CD4-positive, alpha-beta T cell treated with Interferon alpha-2 for 1 hour (primary cell): ENCODE measurements at places on chromosomes 16 and 17.

- no peak for DNase-seq
These were observed 230.9 kb downstream of the MRTFB start for GRCh38 chr16:14302031-14302398.

DNA sequence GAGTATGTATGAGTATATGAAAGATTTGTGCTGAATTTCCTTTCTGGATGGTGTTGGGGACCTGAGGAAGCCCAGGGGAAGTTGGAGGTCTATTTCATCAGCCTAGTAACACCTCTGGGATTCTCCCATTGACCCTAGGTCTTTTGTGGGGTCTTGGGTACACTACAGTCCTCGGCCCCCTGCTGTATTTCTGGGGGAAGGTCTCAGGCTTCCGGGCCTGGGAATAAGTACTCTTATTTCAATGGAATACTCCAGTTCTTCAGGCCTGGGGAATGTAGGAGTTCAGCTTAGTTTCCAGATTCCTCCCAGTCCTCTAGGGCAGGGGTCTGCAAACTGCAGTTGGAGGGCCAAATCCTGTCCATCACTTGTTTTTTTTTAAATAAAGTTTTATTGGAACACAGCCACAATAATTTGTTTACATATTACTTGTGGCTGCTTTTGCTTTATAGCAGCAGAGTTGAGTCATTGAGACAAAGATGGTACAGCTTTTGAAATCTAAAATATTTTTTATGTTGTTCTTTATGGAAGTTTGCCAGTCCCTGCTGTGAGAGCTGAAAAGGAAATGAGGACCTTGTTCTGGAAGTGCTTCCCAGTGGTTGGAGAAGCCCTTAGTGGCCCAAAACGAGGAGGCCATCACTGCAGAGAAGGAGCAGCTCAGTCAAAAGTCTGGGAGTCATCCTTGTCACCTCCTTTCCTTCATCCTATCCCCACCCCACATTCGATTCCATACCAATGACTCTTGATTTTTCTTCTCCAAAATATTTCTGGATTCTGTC is 142.5 kb upstream of the HS3ST2 start:
- no peak for DNase-seq

- no peak for DNase-seq
These were observed 32.2 kb upstream of the BRD7 start for GRCh38 chr16:50400967-50401348.

GRCh38 chr16:27291722-27292240 is 22.0 kb upstream of the IL4R start:
- DNase-seq: no peak

- DNase-seq: peak; percentile 24
These were observed 1.7 kb downstream of the CORO1A start for GRCh38 chr16:30184891-30185682.

- peak; percentile 71 for DNase-seq
These were observed 7.3 kb downstream of the SLC22A31 start for GRCh38 chr16:89192956-89193575.

GRCh38 chr17:59287452-59287851 is 44.0 kb upstream of the YPEL2 start:
- peak; percentile 0 for DNase-seq

DNA sequence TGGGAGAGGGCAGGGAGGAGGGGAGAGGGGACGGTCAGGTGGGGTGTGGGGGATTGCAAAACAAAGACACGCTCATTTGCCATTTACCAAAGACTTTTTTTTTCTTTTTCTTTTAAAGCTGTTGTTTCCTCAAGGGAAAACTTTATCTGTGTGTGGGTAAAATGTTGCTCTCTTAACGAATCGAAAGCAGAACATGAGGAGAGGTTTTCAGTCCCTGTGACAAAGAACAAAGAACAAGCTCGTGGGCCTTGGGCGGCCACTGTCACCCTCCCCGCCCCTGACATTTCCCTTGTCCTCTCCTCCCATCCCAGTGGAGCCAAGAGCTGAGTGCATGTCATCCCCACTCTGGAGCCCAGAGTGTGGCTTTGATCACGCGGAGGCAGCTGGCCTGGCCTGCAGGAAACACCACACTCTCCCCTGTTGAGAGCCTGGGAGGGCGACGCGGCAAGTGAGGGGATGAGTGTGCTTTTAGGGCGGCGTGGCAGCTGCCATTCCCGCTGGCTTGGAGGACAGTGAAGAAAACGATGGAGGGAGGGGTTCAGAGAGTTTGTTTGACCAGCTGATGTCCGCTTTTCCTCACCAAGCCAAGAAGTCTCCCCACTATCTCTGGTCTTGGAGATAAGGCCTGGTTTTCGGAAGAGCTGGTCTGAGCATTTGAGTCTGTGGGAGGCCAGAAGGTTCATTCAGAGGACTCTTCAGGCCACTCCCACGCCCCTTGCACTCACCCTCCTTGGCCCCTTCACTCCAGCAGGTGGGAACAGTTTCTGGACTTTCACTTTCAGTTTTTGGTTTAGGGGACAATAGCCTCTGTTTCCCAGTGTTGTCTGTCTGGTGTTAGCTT is 11.4 kb downstream of the CCR7 start:
- no peak for DNase-seq

GRCh38 chr16:79370736-79371135 is 229.8 kb downstream of the MAF start:
- DNase-seq: peak; percentile 59

GRCh38 chr16:78768718-78769117 is 669.3 kb downstream of the WWOX start:
- no peak for DNase-seq

- peak; percentile 10 for DNase-seq
These were observed 20.2 kb downstream of the KNOP1 start for GRCh38 chr16:19697756-19698318.

DNA sequence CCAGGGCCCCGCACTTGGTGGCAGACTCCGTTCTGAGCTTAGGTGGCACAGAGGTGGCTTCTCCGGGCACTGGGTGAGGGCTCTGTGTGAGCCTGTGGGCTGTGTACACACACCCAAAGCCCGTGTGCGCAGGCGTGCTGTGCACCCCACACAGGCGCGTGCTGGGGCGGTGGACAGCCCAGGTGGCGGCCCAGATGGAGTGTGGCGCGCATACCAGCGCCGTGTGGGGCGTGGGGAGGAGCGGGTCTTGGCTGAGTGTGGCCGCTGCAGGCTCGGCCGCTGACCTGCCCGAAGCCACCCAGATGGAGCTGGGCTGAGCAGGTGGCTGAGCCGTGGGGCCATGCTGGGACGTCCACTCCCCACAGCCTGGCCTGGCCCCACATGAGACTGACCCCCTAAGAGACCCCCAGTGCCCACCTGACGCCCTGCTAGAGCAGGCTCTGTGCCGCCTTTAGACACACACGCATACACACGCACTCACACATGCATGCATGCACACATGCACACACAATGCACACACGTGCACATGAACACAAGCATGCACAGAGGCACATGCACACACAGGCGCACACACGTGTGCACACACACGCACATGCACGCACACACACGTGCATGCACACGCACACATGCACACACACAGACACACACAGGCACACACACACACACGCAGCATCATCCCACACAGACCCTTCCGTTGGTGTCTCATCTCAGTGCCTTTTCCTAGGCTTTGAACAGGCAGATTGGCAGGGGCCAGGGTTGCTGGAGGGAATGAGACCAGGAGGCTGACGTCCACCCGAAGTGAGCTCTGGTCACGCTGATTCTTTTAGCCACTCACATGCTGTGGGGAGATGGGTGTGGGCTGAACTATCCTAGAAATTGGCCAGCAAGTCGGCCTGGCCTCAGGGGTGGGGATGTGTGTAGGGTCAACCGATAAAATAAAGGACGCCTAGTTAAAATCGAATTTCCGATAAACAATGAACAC is 2.1 kb downstream of the PRR35 start:
- DNase-seq: no peak

GRCh38 chr16:76854234-76854633 is 336.8 kb upstream of the MON1B start:
- DNase-seq: no peak

GRCh38 chr16:87525352-87525751 is 32.5 kb upstream of the ZCCHC14 start:
- no peak for DNase-seq

DNA sequence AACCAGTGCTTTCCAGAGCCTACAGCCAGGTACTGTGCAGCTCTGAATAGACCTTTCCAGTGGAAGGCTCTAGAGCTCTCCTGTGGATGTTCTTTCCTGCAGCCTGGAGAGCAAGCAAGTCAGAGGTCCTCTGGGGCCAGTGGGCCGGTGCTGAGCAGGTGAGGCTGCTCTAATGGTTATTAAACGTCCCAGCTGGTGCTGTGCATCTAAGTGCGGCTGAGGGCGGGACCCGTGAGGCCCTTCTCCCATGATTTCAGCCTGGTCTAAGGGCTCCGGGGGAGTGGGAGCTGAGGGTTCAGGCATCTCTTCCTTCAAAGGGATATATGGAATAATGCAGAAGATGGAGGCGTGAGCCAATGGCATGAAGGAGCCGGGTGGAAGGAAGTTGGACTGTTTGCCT is 83.7 kb upstream of the SDK2 start:
- DNase-seq: no peak

DNA sequence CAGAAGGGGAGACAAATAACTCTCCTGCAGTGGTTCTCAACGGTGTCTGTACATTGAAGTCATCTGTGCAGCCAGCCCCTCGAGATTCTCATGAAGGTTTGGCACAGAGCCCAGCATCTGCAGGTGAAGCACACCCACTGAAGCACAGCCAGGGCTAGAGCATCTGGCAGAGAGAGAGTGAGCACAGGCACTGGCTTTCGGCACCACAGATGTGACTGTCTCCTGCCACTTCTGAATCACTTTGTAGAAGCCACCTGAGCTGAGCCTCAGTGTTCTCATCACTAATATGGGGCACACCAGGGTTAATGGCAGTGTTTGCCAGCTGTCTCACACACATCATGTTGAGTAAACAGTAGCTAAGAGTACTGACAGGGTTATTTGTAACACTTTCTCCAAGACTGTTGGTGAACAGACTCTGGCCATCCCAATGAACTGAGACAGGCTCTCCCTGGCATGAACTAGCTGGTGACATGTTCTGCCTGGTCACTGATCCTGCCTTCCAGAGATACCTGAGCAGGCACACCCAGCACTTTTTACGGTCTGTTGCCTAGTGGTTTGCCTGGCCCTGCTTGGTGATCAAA is 10.9 kb downstream of the HSPB9 start:
- peak; percentile 21 for DNase-seq

DNA sequence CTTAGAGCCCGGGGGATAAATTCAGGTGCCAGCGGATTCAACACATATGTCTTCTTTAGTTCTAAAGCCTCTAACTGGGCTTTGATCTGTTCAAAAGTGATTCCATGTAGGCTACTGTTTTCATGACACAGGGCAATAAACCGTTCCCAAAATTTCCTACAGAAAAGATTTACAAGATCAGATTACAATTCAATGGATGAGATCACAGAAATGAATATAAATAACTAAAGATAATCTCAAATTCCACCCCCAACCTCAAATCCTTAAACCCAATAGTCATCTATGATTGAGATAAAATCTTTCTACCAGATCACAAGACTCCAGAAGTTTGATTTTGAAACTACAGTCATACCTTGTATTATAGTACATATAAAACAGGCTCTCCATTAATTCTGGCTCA is 84.3 kb downstream of the CACNG1 start:
- no peak for DNase-seq

- peak; percentile 35 for DNase-seq
These were observed 84.9 kb upstream of the CBX4 start for GRCh38 chr17:79923974-79924638.

DNA sequence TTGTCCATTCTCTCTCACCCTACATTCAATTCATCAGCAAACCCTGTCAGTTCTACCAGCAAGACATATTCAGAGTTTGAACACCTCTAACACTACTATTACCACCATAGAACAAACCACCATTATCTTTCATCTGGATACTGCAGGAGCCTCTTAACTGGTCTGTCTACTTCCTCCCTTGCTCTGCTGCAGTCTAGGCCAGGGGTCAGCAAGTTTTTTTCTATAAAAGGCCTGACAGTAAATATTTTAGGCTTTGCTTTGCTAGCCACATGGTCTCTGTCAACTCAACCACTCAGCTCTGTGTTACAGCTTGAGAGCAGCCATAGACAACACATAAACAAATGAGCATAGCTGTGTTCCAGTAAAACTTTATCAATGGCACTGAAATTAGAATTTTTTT is 13.8 kb downstream of the KCTD19 start:
- DNase-seq: no peak

DNA sequence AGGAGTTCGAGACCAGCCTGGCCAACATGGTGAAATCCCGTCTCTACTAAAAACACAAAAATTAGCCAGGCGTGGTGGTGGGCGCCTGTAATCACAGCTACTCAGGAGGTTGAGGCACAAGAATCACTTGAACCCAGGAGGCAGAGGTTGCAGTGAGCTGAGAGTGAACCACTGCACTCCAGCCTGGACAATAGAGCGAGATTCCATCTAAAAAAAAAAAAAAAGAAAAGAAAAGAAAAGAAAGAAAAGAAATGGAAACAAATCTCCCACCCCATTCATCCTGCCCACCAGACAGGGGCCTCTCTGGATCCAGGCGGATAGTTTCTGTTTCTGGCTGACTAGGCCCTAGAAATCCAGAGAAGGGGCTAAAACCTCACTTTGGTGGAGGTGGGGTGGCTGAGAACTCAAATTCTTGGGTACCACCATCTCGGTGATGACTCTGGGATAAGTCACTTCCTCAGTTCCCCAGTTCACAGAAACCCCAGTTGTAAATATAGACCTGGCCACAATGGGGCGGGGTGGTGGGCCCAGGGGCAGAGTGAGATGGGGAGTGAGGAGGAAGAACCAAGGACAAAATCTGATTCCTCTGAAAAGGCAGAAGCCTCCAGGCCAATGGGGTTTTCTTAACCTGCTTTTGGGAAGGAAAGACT is 22.2 kb downstream of the SOCS1 start:
- DNase-seq: peak; percentile 77

- no peak for DNase-seq
These were observed 40.8 kb downstream of the NT5M start for GRCh38 chr17:17343896-17344506.

- DNase-seq: peak; percentile 70
These were observed 41.3 kb downstream of the GAS7 start for GRCh38 chr17:10156948-10157607.

- DNase-seq: no peak
These were observed 584 bp upstream of the TNRC6A start for GRCh38 chr16:24728891-24729242.

GRCh38 chr16:35492225-35492624 is 2032.8 kb downstream of the TP53TG3F start:
- DNase-seq: no peak

DNA sequence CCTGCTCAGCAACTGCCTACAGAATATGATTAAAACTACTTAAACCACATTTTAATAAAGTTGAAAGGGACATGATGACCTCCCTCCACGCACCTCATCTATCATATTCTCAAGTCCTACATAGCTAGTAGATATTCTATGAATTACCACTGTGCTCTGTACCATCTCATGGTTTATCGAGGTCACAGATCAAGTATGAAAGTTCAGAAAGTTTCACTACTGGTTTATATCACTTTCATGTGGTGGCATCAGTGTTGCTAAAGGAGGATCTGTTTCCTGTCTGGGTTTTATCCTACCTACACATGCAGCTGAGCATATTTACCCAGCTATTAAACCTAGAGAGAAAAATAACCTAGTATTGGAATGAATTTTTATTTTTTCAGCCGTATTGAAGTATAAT is 214.9 kb upstream of the MON1B start:
- DNase-seq: no peak
